ENCODE measurements at places on chromosomes 3 and 15.

DNA sequence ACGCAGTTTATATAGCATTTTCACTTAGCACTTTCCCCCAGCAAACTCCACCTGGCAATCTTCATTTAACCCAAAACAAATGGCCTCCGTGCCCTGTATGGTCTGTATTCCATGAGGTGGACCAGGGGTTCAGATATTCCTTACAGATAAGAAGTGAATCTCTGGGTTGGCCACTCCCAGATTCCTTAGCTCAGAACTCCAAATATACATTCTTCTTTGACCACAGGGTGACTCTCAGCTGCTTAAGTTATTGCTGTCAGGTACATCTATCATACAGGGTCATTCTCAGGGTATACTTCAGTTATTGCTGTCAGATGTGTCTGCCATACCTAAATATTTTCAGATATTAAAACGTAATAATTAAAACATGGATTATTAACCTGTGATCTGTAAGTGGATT is 229.8 kb downstream of the TBL1XR1 start:
- no peak for DNase-seq

DNA sequence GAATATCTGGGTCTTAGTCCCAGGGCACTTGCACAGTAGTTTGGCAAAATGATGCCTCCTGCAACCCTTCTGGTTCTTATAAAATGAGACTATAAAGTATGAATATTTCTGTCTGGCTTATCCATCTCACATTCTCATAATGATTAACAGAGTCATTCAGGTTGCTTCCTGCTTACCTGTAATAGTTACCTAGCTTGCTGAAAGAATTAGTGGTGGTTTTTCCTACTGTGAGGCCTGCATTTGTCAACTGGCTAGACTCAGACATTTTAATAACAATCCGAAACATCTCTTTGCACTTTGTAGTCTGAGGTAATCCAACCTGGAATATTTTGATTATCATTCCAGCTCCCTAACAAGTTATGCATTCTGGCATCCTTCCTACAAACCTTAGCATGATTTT is 75.6 kb upstream of the POU1F1 start:
- no peak for DNase-seq

DNA sequence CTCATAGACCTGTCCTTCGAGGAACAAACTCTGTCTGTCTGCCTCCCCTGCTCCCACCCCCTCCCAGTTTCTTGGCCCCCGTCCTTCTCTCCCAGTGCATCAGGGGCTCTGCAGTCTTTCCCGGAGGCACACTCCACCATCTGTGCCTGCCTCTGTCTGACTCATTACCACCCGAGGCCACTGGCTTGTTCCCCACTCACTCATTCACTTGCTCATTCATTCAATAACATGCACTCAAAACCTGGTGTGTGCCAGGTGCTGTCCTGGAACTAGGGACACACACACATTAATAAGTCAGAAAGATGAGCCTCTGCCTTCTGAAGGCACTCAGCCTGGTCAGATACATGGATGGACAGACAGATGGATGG is 12.4 kb downstream of the AMIGO3 start:
- DNase-seq, result no peak

GRCh38 chr3:27826448-27826847 is 104.3 kb upstream of the EOMES start:
- no peak for DNase-seq

DNA sequence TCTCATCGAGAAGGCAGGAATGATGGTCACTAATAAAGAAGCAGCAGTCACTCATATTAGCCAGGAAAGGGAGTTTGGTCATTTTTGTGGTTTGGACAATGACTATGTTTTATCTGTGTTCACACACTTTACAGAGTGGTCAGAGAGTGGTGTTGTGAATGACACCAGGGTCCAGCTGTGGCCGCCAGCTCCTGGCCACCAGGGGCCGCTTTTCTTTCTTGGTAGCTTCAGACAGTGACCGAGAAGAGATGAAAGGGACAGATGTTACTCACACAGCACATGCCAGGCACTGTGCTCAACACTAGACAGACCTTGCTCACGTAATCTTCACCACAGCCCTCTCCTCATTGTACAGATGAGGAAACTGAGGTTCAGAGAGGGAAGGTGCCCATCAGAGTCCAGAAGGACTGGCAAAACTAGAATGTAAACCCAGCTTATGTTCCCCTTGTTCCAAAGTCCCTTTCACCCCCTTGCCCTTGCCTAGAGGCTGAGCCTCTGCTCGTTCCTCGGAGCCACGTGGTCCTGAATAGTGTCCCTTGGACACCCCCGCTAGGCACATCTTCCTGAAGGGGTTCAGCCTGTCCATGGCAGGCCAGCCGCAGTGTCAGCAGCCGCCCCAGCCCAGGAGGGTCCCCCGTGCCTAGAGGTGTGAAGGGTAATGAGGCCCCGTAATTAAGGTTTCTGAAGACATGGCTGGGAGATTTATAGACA is 55.6 kb downstream of the CYP11A1 start:
- no peak for DNase-seq

DNA sequence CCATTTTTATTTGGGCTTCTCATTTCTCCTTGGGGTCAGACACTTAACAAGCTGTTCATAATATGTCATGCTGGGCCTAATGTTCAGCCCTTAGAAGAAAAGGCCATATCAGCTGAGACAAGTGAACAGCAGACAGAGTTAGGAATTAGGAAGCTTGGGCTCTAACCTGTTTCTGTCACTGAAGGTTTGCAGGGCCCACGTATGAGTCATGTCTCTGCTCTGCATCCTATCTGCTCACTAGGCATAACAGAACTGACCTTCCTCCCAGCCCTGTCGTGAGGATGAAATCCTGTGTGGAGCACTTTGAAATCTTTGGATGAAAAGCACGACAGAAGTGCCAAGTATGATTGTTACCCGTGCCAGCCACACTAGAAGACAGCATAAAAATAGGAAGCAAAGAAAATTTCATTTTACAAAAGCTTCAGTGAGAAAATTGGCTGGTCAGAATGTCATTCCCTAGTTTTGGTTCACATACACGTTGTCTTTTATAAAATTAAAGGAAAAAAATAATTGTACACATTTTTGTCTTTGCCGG is 26.5 kb upstream of the CD47 start:
- DNase-seq, result no peak

DNA sequence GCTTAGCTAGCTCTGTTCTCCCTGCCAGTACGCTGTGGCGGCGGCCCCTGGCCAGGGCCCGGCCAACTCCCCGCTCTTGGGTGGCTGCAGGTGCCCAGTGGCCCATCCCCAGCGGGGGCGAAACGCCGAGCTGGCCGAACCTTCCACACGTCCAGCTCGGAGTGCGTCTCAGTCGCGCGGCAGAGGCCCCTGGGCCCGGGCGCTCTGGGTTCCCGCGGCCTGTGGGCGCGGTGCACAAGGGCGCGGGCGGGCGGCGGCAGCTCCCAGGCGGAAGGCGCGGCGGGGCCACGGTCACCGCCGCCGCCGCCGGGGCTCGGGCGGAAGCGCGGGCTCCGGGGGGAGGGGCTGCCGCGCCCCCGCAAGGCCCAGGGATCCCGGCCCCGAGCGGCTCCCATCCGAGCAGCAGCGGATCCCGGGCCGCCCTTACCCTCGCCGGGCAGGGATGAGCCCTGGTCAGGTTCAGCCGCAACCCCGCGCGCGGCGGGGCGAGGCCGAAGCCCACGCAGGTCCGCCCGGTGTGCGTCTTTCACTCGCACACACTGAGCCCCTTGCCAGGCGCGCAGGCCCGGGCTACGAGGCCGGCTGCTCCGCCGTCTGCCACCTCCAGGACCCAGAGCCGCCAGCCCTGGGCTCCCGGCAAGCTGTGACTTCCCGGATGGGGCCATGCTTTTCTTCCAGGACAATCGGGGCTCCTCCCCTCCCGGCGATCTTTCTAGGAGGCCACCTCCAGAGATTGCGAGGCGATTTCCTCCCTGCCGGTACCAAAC is 54.2 kb downstream of the CCDC54 start:
- DNase-seq, result no peak

GRCh38 chr3:23600167-23600871 is 205.4 kb upstream of the UBE2E1 start:
- no peak for DNase-seq

DNA sequence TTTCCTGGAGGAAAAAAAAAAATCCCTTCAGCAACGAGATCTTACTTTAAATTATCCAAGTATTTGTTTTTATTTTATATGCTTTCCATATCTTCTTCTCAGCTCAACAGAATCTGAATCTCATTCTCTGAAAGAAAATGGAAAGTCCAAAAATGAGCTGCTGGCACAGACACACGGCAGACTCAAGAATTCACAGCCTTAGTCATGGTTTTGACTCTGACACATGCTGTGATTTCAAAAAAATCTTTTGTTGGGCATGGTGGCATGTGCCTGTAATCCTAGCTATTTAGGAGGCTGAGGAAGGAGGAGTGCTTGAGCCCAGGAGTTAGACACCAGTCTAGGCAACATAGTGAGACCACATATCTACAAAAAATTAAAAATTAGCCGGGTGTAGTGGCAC is 565.0 kb downstream of the MAGI1 start:
- no peak for DNase-seq

DNA sequence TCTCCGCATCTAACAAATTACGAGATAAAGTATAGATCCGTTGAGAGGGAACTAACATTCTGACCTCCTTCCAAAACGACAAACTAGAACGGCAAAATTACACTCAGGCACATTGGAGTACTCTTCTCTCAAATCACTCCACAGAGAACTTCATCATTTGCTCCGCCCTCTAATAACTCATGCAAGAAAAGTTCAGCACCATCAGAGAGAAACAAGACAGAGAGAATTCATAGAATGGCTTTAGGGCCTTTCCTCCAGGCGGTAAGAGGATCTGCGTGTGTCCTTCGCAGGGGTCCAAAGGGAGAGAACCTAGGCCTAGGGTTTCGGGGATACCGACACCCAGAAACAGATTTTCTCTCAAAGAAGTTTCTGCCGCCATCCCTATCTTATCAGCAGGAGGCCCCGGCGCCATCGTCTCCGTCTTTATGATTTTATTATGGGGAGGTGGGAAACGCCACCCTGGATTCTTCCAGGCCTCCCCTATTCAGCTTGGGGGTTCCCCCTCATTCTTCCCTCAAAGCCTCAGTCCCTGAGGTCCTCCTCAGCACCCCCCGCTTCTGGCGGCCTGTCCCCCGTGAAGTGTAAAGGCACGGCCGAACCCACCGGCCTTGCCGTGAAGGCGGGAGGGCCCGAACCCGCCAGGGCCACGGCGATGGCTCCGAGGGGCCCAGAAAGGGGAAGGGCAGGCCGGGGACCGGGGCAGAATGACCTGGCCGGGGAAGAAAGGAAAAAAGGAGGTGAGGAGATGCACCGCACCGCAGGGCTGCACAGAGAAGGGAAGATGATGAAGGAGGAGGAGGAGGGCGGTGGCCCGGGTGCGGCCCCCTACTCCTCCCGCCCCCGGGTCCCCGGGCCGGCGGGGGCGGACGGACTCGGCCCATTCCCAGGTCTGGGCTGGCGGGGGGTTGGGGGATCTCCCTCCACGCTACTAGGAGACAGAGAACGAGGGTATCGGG is 768 bp downstream of the UBXN7 start:
- DNase-seq, result no peak

GRCh38 chr3:141399200-141399599 is 30.9 kb downstream of the ZBTB38 start:
- no peak for DNase-seq

DNA sequence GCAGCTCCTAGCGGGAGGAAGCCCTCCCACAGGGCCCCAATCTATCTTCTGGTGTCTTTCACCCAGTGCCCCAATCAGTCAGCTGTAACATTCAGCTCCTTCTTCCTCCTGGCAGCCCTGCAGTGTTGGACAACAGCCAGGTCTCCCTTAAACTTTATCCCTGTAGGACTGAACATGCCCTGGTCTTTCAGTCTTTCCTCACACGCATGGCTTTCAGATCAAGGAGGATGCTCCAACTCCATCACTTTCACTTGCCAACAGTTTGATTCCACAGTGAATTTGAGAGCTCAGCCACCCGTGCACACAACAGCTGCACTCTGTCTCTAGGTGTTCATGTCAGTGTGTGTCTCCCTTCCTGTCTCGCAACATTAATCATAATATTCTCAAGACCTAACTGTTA is 28.5 kb upstream of the LRRC34 start:
- no peak for DNase-seq

- DNase-seq, result no peak
Measured at GRCh38 chr15:35293353-35294130, 208.4 kb upstream of the NANOGP8 start.

DNA sequence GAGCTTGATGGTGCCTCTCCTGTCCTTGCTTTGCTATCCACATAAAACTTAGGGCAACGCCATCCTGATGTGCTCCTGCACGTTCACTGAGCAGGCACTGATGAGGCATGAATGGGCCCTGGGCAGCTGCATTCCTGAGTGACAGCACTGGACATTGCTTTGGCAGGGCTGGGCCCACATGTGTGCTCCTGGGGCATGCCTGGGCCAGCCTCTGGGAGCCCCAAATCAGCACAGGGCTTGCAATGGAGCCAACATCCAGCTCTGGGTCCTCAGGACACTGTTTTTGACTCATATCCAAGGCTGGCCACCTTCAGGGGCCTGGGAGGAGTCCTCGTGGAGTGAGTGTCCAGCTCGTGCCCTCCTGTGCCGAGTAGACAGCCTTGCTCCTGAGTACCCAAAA is 5.9 kb upstream of the TKT start:
- no peak for DNase-seq

DNA sequence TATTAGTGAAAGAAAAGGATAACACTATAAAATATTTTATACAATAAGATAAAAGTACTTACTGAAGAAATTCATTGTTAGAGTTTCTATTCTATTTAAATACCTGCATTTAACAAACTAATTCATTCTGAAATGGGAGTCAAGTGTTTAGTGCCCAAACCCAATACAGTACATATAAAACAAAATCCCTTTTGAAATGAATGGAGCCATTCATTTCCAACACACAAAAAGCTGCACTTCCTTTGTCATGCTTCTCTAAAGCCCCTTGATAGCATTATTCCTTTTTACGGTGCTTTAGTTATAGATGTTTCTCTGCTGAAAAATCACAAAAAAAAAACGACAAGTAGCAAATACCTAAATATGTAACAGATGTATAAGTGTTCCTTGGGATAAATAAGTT is 596.3 kb downstream of the ZIC1 start:
- DNase-seq, result no peak

- DNase-seq, result no peak
Measured at GRCh38 chr3:8338424-8338823, 163.2 kb upstream of the LMCD1 start.

GRCh38 chr15:33168444-33168843 is 26.1 kb downstream of the FMN1 start:
- no peak for DNase-seq

DNA sequence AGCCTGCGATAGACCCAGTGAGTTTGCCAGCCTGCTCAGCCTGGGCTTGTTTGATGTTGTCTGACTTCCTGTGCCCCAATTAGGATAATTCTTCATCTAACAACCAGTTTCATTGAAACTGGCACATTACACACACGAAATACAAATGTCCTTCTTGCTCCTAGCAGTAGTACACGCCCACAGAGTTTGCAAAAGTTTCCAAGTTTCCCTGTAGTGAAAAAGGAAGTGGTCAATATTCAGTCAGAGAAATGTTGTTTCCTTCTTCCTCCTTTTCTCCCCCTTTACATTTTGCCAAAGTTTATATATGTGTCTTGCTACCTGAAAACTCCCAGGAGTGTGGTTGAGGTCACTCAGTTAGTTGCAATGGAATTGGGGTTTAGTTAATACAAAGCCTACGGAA is 58.4 kb upstream of the LRTM1 start:
- DNase-seq, result no peak

GRCh38 chr15:81948751-81949150 is 97.1 kb downstream of the MEX3B start:
- no peak for DNase-seq
